PC-9 (cell line): ENCODE measurements at places on chromosomes 16 and 17.
A peak's percentile ranks its signal among the peaks of the same experiment; 100 is the strongest.

GRCh38 chr17:7818746-7819645 is 15.0 kb upstream of the KDM6B start:
- no peak for DNase-seq

DNA sequence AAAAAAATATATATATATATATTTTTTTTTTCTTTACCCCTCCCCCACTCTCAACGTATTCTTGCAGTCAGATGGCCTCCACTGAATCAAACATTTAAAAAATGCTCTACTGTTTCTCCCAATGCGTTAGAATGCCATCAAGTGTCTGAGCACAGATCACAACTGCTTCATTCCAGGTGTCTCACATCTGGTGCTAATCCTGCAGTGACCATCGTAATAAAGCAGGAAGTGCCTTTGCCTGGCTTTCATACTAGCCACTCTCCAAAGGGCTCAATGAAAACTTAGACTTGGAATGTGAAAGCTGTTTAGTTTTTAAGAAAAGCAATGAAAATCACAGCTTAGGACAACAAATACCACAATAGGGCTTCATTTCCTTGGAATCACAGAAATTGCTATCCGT is 37.2 kb downstream of the SKAP1 start:
- no peak for DNase-seq

GRCh38 chr16:72072514-72073342 is 9.7 kb downstream of the HPR start:
- no peak for DNase-seq

DNA sequence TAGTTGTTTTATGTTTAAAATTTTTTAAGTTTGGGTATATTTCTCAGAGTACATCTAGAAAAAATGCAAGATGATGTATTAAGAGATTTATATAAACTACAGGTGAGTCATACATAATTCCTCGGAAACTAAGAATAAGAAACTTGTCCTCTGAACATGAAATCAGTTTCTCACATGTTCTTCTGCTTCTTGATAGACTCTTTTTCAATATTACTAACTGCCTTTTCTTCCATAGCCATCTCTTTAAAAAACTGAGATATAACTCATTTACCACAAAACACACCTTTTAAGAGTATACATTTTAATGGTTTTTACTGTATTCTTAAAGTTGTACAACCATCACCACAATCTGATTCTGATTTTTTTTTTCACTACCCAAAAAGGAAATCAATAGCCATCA is 238.4 kb upstream of the AXIN2 start:
- DNase-seq: no peak

DNA sequence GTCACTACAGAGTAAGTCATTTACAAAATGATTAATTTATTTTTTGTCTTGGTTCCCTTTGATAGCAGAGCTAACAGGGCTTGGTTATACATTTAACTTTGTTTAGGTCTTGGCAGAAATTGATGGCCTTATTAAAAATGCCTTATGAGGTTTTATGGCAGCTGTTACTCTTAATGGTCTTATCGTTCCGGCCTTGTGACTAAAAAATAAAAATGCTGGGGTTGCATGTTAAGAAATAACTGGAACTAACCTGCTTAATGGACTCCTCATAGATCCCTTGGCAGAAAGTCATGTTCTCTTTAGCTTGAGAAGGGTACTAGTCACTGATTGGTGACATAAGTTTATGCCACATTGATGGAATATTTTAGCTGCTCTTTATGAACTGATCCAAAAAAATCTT is 18.3 kb downstream of the COX11 start:
- DNase-seq: no peak

- no peak for DNase-seq
Measured at GRCh38 chr16:31189412-31189778, 9.5 kb downstream of the FUS start.

- DNase-seq: no peak
Measured at GRCh38 chr16:4994719-4995434, 36.7 kb downstream of the SEC14L5 start.

- DNase-seq: no peak
Measured at GRCh38 chr17:81402981-81403467, 7.8 kb downstream of the BAHCC1 start.

- no peak for DNase-seq
Measured at GRCh38 chr17:4733073-4733531, 1.9 kb downstream of the MED11 start.

DNA sequence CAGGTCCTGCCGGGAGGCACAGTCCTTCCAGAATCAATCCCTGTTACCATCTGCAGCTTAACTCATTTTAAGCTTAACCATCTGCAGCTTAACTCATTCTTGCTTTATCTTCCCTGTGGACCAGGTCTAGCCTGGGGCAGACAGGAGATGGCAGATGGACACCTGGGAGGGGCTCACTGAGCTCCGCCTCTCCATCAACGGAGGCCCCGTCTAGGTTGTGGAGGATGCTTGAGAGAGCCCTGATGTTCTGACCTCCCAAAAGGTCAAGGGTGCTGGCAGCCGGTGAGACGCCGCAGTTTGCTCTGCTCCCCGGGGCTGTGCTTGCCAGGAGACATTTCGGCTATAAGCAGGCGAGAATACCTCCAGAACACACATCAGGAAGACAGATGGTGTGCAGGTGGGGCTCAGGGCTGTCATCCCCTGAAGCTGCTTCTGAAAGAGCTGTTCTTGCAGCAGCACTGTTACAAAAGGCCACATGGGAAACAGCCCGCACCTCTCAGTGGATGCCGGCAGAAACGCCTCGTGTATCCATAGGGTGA is 41.3 kb downstream of the BAIAP2 start:
- DNase-seq: no peak

- peak; percentile 54 for DNase-seq
Measured at GRCh38 chr17:32783602-32784001, 93.3 kb downstream of the MYO1D start.

DNA sequence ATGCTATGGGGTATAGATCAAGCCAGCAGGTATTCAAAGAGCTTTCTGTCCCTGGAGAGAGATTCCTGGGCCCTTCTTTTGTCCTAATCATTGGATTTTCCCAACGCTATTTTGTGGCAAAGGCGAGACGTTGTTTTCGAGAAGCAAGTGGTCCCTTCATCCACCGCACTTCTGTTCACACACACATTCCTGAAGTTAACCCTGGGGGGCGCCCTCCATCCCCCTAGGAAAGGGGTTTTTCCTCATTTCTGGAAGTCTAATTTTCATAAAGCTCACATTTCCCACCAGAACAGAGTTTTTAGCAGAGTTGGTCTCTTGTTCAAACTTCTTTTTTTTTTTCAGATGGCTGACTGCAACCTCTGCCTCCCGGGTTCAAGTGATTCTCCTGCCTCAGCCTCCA is 11.9 kb downstream of the SCGB1C2 start:
- DNase-seq: no peak

DNA sequence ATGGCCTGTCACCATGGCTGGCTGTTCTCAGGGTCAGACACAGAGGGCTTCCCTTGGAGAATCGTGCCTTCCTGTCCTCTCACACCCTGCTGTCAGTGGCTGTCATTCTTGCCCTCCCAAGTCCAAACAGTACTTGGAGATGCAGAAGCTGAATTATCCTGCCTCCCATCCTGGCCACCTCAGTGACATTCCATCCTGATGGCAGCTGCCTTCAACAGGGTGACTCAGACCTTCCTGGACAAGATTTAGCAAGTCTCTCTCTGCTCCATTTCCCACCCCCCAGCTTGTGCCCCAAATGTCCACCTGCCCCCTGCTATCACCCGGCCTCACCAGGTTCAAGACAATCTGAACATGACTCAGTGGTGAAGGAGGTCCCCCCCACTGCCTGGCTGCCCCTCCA is 4.8 kb upstream of the KRT36 start:
- peak; percentile 41 for DNase-seq

- no peak for DNase-seq
Measured at GRCh38 chr17:80664217-80664790, 119.7 kb downstream of the RPTOR start.

GRCh38 chr17:11991461-11991860 is 5.8 kb downstream of the ZNF18 start:
- DNase-seq: no peak

DNA sequence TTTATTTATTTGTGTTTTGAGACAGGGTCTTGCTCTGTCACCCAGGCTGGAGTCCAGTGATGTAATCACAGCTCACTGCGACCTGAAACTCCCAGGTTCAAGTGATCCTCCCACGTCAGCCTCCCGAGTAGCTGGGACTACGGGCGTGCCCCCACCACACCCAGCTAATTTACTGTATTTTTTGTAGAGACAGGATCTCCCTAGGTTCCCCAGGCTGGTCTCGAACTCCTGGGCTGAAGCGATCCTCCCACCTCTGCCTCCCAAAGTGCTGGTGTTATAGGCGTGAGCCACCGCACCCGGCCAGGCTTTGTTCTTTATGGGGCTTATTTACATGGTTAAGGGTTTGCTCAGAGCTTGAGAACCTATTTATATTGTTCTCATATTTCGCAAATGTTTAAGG is 5.8 kb upstream of the MEIOB start:
- DNase-seq: no peak

DNA sequence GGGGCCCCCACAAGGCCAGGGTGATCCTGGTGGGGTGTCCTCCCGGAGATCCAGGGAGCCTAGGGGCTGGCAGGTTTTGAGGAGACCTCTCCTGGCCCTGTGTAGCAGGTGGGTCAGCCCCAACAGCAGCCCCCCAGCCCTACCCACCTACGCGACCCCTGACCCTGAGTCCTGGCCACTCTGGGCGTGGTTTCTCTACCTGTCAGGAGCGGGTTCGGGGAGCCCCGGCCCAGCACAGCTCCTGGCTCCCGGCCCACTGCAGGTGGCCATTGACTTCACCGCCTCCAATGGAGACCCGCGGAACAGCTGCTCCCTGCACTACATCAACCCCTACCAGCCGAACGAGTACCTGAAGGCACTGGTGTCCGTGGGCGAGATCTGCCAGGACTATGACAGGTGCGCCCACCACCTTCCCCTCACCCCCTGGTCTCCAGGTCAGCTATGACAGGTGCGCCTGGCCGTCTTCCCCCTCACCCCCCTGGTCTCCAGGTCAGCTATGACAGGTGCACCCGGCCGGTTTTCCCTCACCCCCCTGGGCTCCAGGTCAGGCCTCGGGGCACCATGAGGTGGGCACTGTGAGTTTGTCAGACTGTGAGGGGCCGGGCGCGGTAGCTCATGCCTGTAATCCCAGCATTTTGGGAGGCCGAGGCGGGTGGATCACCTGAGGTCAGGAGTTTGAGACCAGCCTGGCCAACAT is 13.0 kb downstream of the CPNE7 start:
- no peak for DNase-seq

- no peak for DNase-seq
Measured at GRCh38 chr16:72961115-72961832, 86.7 kb downstream of the ZFHX3 start.

DNA sequence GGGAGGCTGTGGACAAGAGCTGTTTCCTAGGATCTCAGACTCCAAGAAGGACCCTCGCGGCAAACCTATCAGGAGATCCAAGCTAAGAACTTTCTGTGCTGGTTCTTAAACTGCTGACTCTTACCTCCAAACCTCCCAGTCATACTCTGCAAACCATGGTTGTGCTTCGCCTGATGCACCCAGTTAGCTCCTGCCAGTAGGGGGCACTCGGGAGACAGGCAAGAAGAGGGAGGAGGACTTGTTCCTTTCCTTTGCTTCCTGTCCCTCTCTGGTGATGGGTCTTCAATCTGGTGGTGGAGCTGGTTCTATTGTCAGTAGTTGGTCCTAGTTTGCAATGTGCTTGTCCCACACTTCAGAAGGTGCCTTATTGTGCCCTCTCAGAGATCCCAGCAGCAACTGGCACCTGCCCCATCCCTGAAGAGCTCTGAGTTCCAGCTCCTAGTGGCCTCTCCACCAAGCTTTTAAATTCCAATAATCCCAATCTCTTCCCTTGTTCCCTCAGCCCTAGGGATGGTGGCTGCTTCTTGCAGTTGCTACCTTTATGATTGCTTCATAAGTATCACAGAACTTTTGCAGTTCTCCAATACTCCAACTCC is 113.5 kb upstream of the RPL38 start:
- peak; percentile 43 for DNase-seq

GRCh38 chr16:65114527-65114926 is 7.3 kb downstream of the CDH11 start:
- no peak for DNase-seq

DNA sequence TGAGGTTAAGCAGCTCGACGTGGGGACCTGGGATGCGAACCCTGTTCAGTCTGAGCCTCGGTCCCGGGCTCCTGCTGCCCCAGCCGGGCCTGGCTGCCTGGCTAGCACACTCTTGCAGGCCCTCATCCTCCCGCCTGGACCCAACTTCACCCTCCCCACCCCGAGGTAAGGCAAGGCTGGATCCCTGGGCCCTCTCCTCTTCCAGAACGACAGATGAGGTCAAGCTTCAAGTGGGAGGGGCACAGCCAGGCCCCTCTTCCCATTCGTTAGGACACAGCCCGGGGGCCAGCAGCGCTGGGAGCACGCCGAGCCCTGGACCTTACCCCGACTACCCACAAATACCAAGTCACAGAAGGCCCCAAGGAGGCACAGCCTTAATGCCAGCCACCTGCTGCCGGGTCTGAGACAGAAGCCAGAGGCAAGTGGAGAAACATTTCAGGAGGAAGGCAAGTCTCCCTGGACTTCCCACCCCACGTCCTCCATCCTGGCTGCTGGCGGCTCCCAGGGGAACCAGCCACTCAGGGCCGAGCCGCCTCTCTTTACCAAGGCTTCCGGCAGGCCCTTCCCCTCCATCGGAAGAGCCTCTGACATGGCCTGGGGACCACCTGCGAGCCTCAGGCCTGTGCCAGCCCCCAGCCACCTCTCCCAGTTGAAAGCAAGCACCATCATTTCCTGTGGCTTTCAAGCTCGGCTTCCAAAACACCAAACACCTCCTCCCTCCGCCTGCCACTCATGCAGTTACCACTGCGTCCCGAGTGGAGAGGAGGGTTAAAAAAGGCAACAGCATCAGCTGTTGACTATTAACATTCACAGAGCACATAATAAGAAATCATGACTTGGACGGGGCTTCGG is 59.9 kb downstream of the RPH3AL start:
- DNase-seq: no peak

GRCh38 chr17:75087182-75087557 is 584 bp upstream of the SLC16A5 start:
- no peak for DNase-seq

DNA sequence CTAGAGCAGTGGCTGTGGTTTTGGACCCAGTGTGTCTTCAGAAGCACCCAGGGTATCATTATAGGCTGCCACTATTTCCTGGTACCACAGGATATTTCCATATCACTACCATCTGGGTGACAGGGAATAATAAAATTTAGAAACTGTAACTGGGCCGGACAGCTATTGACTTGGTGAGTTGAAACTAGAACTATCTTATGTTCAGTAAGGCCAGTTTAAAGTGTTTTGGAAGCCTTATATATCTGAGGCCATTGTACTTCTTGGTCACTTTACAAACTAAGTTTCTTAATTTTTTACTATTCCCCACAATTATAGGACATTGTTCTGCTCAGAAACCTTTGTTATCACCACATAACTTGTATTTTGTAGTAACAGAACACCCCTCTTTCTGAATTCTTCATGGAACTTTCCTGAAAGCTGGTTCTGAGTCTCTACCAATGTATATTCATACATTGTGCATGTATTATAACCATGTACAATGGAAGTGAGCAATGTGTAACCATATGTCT is 34.0 kb downstream of the ZNF207 start:
- DNase-seq: no peak

- DNase-seq: no peak
Measured at GRCh38 chr17:61144617-61145564, 254.8 kb upstream of the TBX2 start.

GRCh38 chr16:2819179-2819938 is 2.3 kb downstream of the PRSS21 start:
- DNase-seq: no peak
